ENCODE measurements at places on chromosomes 5 and 9.
A peak's percentile ranks its signal among the peaks of the same experiment; 100 is the strongest.

- DNase-seq = peak; percentile 82
Measured at GRCh38 chr5:150487199-150488061, 20.5 kb upstream of the NDST1 start.

DNA sequence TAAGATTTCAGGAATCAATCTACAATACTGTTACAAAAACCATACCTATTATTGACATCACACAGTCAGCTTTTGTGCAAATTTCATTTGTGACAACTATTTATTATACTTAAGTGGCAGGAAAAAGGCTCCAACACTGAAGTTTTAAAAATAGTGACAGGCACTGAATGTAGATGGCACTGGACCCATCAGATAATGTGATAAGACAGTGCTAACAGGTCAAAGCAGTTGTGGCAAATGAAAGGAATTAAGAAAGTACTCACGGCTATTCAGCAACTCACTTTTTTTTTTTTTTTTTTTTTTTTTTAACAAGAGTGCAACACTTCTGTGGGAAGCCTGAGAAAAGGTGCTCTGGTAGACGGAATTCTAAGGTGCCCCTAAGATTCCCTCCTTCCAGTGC is 115.0 kb upstream of the MEF2C start:
- DNase-seq = no peak

GRCh38 chr9:129604766-129605163 is 16.1 kb downstream of the C9orf50 start:
- DNase-seq = no peak

- no peak for DNase-seq
Measured at GRCh38 chr9:96199006-96199405, 103.0 kb downstream of the HSD17B3 start.

DNA sequence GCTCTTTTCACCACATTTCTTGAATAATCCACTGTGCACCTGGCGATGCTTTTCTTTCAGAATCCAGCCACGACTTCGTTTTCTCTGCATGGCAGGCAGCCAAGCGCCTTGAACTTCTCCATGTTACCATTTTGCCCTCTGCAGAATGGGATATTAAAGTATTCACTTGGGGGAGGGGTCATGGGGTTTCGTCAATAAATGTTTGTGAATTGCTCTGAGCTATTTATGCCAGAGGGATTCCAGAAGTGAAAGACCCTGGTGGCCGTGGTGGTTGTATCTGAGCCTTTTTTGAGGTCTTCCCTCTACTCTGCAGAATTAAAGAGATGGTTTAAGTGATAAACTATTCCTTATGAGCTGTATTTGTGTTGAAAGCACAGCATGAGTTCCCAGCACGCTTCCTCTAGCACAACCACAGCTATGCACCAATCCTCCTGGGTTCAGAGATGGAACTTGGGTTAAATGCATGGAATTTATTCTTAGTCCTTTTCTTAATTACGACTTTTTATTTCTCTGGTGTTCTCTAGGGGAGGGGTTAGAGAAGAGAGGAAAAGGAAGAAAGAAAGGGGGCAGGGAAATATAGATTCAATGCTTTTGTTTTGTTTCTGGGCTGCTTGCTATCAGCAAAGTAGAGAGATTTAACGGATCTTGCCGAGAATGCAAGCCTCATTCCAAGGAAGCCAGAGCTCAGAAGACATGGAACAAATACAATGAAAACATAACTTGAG is 478.2 kb upstream of the TNC start:
- no peak for DNase-seq

GRCh38 chr5:139761057-139761450 is 34.6 kb upstream of the PSD2 start:
- no peak for DNase-seq

DNA sequence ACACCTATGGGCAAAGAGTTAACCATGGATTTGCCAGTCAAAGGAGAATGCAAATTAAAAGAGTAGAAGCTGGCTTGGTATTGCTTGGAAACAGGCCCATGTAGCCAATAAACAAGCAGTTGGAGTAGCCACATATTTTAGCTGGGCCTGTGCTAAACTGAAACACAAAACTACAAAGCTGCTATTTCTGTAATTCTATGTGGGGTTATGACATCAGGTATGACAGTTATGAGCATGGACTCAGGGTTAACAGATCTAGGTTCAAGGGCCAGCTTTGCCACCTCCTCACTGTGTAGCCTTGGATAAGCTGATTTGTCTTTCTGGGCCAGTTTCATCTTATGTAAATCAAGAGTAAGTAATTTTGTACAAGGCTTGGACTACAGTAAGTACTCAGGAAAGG is 142.7 kb downstream of the PIP5K1B start:
- DNase-seq = no peak

DNA sequence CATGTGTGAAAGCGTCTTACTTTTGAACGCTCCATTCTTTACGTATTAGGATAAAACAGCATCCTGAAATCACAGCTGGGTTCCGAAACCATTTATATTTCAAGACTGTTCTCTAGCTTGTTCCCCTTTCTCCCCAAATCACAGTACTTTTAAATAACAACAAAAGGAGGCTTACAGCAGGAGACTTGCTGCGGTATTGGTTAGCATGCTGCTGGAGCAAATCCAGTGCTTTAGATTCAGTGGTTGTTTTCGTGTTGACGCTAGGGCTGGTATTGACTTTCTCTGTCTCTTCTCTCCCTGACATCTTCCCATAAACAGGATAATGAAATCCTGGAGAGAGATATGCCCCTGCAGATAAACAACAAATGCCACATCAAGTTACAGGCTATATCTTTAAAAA is 103.1 kb downstream of the ZNF608 start:
- no peak for DNase-seq

DNA sequence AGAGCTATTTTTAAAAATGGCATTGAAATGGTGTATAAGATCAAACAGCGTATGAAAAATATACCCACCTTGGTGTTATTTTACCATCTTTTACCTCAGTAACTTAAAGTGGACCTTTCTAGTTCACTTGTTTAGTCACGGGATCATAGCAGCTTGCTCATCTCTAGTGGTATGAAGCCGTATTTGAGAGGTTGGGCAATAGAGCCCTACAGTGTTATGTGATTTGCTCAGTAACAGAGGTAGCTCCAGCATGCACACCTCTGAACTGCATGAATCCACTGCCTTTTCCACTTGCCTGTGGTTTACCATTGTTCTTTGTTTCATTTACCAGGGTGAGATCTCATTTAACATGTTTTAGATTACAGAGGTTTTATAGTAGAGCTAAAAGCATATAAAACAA is 134.4 kb downstream of the ATG10 start:
- DNase-seq = peak; percentile 22

DNA sequence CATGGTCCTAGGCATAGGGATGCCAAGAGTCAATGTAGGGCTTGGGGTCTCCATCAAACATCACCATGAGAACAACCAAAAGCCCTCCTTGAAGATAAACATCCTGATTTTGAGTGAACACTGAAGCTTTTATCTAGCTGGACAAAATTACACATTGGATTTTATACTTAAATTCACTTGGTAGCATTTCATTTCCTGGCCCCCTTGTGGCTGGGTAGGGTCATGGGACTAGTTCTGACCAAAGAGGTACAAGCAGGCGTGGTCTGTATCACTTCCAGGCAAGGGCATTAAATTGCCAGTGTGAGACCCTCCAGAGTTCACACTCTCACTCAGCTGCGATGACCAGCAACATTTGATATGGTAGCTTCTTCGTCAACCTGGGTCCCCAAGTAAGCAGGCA is 320.3 kb downstream of the ACTL7B start:
- no peak for DNase-seq

GRCh38 chr5:119323601-119324000 is 32.2 kb upstream of the TNFAIP8 start:
- DNase-seq = peak; percentile 23

DNA sequence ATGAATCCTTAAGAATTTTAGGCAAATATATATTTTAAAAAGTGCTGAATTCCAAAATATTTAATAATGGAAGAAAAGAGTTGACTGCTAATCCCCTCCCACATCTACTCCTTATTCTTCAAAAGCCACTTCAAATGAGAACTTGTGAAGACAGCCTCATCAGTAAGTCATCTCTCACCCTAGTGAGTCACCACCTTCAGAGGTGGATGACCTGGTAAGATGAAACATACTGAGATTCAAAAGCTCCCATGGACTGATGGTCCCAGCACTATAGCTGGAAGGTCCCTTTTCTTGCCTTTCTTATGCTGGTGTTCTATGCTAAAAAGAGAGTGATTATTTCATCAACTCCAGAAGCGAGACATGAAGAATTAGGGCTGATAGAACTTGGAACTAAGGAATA is 37.8 kb upstream of the SPDL1 start:
- DNase-seq = no peak

- DNase-seq = no peak
Measured at GRCh38 chr9:20031836-20032235, 243.0 kb upstream of the SLC24A2 start.

DNA sequence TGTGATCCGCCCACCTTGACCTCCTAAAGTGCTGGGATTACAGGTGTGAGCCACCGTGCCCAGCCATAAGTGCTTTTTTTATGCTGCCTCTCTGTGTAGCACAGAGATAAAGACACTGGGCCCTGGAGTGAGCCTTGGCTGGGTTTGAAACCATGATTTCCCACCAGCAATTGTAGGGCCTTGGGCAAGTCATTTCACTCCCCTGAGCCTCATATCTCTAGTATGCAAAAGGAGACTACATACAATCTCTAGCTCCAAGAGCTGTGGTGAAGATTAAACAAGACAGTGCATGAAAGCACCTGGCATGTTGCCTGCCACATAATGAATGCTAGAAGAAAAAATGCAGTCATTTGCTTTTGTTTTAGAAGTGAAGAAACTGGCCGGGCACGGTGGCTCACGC is 3.9 kb downstream of the FABP6 start:
- no peak for DNase-seq

- peak; percentile 17 for DNase-seq
Measured at GRCh38 chr9:7980691-7981289, 181.2 kb upstream of the DMAC1 start.

DNA sequence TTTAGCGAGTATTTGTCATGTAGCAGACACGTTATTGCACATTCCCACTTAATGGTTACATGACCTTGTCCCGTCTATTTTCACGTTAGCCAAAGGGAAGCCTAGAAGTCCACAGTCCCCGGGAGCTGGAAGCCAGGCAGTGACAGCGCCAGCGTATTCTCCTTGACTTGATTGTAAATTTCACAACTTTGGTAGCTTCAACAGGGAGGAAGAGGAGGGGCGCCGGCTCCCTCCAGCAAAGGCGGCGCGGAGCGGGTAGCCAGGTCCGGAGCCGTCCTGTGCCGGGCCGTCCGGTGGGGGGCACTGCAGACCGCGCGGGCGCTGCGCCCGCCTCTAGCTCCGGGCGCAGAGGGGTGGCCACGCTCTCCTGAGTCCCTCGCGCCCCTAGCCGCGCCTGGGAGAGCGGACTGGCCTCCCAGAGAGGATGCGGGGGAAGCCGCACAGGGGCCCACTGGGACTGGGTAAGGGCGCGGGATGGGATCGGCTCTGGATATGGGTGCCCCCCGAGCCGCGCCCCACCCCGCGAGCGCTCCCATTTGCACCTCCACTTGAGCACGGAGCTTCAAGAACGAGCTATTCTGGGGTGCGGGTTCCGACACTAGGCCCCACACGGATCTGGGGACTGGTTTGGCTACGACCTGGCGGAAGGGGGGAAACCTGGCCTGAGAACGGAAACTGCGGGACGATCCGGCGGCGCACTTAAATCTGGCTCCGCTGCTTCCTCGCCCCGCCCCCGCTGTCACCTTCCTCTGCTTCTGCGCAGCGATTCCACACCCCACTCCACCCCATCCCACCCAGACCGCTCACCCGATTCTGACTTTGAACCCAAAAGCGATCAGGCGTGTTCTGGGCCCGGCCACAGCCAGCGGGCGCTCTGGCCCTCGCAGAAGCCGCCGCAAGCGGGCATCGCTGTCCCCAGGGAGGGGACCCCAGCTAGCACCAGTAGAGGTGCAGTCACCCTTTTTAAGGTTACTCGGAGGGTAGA is 23.8 kb downstream of the KLF4 start:
- DNase-seq = peak; percentile 38

DNA sequence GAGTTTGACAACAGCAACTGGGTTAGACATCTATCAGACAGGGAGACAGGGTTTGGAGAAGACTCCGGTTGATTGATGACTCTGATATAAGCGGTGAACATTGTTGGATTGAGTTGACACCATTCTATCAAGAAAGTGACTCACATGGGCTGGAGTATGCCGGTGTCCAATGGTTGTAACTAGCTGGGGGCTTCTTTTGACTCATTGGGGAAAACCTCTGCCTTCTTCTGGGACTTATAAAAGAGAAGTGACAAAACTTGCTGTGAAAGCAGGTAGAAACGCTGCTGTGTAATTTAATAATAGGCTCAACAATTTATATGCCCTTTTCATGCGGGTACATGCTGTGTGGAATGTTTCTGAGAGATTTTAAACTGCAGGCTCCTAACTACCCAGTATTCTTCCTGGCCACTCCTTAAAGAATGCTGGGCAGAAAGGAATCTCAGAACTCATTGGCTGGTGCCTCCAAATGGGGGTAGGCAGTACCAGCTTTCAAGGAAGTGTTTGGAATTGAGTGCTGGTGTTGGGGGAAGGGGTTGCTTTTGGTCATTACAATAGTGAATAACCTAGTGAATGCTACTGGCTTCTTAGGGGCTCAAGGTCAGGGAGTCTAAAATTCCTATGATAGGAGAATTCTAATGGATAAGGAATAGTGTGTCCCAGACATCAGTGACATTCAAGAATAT is 43.9 kb downstream of the FYB1 start:
- no peak for DNase-seq
